Renal cortical epithelial cell (primary cell): ENCODE measurements at places on chromosomes 11 and 22.

GRCh38 chr22:33028234-33028633 lies 29.9 kb downstream of the SYN3 start:
- DNase-seq = no peak

DNA sequence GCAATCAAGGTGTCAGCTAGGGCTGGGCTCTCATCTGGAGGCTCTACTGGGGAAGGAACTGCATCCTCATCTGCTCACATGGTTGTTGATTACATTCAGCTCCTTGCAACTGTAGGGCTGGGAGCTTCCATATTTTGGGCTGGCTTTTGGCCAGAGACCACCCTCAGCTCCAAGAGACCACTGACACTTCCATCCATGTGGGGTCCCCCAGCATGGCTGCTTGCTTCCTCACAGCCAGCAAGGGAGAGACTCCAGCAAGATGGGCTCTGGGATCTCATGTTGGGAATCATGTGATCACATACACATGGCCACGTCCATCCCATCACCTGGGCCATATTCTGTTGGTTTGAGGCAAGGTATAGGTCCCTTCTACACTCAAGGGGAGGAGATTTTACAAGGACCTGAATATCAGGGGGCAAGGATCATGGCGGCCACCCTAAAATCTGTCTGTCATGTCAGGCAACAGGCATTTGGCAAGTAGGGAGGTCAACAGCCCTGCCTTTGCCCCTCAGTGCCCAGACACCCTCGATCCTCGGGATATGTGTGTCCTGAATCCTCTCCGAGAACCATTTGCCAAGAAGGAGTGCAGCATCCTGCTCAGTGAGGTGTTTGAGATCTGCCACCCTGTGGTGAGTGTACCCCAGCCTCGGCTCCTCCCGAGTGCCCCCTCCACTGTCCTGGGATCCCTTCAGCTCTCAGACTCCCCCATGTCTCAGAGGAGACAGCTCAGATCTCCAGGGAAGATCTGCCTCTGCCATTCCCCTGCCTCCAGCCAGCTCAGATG lies 48.7 kb downstream of the OTOG start:
- no peak for DNase-seq

GRCh38 chr22:38262051-38262795 lies 10.6 kb downstream of the TMEM184B start:
- DNase-seq = no peak

GRCh38 chr11:14202251-14203196 lies 156.5 kb downstream of the RRAS2 start:
- no peak for DNase-seq

DNA sequence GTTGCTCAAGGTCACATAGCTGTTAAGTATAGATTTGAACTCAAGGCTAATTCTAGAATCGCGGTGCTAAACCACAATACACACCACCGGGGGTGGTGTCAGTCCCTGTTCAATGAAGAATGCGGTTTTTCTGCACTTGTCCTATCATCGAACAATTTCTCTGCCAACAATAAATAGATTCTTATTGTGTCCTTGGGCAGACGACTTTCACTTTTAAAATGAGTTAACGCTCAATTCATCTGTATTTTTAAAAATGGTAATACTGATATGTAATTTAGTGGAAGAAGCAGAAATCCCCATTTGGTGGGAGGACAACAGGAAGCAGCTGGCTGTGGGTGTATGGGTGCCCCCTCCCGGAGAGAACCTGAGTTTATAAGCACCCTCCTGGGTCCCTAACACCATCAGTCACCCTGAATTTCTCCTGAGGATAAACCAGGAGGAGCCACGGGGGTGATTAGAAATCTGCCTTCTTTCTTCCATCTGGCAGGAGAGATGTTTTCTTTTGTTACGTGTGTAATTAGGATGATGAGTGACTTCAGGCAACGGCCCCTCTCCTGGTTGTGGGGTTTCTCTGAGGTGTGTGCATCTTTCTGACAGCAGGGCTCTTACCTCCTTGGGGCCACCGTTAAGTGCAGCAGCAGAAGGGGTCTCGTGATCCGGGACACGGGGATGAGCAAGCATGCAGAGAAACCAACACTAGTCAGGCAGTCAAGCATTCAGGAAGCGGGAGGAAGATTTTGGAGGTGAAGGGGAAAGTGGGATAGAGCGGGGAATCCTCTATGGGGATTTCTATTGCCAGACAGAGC lies 87.7 kb downstream of the GRAMD1B start:
- DNase-seq = no peak

GRCh38 chr11:110279881-110280280 lies 16.5 kb downstream of the RDX start:
- no peak for DNase-seq

- DNase-seq = peak; percentile 83
Measured at GRCh38 chr22:37328017-37328416, 45.7 kb downstream of the CYTH4 start.

- DNase-seq = no peak
Measured at GRCh38 chr22:26970809-26971394, 313.5 kb downstream of the MIAT start.

DNA sequence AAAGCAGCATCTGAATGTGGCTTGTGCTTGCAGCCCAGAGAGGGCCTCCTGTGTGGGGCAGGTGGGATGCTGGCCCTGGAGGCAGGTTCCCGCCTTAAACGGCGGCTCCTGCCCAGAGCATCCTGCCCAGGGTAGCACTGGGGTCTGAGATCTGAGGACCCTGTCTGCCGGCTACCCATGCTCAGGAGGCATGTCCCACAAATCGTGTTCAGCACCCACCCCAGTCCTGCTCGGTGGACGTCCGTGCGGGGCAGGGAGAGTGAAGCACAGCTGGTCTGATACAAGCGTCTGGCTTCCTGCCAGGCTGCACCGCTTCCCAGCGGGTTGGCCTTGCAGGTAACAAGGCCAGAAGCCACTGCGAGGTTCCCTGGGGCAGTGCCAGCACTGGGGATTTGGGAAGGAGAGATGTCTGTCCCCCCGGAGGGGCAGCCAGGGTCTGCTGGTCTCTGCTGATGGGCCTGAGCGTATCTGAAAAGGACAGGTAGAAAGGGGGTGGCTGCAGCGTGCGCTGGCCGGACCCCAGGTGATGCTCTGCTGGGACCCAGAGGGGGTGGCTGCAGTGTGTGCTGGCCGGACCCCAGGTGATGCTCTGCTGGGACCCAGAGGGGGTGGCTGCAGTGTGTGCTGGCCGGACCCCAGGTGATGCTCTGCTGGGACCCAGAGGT lies 3.6 kb downstream of the TRABD start:
- no peak for DNase-seq

DNA sequence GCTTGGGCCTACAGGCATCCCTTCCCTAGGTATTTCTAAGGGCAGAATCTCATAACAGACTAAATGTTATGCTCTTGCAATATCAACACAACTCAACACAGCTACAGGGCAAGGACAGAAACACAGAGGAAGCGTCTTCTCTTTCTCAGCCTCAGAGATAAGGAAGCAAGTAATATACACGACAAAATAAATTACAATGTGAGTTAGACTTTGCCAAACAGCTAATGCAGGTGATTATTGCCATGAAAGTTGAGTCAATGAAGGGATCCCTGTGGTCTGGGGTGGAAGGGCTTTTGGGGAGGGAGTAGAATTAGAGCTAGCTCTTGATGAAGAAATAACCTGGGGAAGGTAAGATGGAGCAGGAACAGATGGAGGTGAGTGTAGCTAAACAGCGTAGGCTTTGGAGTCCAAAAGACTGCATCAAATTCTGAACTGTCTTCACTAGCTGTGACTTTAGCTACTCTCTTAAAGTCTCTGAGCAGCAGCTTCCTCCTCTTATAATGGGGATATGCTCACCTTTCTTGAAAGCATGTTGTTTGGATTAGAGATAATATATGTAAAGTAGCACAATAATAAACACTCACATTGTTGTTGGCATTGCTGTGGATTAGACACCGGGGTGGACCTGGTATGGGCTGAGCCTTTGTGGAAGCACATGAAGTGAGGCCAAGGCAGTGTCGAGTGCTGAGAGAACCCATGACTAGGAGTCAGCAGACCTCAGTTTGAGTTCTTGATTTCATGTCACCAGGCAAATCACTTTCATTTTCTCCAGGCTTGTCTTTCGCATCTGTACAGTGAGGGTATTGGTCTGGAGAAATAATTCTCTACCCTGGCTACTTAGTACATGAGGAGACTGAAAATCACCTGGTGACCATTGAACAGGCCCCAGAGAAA lies 41.0 kb upstream of the AQP11 start:
- no peak for DNase-seq

- DNase-seq = peak; percentile 7
Measured at GRCh38 chr11:45021692-45022141, 71.0 kb upstream of the TP53I11 start.

DNA sequence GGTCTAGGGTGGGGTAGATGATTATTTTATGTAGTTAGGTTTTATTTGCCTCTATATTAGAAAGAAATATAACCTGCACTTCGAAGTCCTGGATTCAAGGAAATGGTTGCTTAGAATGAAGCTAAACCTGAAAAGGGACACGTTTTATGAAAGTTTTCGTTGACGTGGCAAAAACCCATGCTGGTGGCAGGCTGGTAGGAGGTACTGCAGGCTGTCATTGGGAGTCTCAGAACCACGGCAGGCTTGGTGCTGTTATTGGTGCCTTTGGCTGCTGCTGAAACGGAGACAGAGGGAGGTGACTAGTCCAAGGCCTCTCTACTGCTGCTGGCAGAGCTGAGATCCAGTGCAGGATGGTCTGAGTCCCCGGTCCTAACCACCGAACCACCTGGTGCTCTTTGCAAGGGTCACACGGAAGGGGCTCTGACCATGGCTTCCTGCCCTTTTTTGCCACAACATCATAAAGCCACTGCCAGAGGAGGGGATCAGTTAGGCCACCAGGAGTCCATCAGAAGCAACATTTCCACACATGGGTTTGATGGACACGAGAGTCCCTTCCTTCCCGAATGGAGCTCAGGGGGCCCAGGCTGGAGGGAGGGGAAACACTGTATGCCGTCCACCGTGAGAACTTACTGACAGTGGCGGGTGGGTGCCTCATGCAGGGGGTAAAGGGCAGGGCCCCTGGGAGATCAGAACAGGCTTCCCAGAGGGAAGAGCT lies 13.4 kb downstream of the CSF2RB start:
- DNase-seq = no peak

GRCh38 chr22:47396105-47396504 lies 633.7 kb downstream of the TBC1D22A start:
- no peak for DNase-seq

DNA sequence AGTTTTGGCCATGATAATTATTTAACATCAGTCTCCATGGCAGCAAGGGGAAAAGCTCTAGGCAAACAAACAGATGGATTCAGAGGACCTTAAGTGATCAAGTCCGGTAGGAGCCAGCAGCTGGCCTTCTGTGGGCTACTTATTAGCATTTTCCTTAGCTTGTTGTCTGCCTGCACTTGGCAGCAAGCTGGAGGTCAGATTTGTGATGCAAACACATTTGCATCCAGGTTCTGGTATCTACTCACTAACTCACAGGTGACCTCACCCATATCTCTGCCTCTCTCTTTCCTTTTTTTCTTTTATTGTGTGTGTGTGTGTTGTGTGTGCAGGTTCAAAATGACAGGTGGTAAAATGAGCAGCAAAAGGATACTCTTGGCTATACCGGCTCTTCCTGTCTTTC lies 32.3 kb downstream of the ARHGAP42 start:
- peak; percentile 93 for DNase-seq

DNA sequence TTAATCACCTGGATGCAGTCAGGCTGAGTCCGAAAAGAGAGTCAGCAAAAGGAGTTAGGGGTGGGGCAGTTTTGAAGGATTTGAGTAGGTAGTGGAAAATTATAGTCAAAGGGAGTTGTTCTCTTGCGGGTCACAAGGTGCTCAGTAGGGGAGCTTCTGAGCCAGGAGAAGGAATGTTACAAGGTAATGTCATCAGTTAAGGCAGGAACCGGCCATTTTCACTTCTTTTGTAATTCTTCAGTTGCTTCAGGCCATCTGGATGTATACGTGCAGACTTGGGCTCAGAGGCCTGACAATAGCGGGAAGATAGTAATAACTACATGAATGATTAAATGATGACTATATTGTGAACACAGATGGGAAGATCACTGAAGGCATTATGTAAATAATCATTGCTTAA lies 6.2 kb downstream of the SC5D start:
- DNase-seq = no peak

DNA sequence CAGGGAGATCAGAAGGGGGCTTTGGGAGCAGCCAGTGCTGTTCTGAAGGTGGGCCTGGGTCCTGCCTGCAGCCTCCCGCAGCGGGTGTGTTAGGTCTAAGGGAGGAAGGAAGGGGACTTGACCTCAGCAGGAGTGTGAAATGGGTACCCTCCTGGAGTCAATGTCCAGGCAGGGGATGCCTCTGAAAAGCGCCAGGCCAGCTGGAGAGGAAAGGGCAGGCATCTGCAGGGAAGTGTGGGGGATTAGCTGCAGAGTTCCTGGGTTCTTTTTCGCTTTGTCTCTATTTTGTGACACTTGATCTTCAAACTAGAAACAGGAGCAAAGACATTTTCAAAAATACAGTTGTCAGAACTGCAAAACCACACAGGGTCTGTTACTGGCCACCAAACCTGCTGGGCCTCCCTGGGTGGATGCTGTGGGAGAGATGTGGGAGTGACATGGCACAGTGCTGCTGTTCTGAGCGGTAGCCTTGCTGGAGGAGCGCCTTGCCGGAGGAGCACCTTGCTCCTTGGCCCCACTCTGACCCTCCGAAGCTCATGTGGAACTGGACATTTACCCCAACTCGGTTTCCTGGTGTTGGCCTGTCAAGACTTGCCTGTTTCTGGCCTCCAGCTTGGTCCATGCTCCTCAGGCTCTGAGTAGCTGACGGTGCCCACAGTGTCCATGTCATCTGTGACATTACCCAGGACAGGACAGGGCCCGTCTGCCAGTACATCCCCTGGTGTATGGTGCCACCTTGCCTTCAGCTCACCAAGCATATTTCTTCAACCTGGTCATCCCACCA lies 25.9 kb downstream of the MED15 start:
- DNase-seq = no peak

DNA sequence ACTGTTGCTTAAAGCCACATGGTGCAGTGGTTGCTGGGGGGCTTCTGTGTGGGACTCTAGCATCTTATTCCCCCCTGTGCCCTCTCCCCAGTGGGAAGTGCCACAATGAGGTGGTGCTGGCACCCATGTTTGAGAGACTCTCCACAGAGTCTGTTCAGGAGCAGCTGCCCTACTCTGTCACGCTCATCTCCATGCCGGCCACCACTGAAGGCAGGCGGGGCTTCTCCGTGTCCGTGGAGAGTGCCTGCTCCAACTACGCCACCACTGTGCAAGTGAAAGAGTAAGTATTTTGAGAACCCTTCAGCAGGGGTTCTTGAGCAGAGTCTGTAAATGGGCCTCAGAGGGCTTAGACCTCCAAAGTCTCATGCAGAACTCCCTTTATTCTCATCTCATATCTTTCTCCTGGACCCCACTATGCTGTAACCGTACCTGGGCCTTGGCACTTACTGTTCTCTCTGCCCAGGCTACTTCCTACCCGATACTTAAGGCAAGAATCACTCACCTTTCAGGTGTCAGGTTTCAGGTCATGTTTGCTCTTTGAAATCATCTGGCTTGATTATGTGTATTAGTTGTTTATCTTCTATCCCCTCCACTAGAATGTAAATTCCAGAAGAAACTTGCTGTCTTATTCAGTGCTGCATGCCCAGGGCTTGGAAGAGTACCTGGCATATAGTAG lies 32.4 kb downstream of the PIK3IP1 start:
- DNase-seq = no peak
